Bronchial smooth muscle cell (primary cell): ENCODE measurements at places on chromosomes 1 and 21. TPM values are rescaled to one million over a fixed set of nuclear protein-coding genes. Genes with fewer than 3 reads are reported as not detected.

Gene PARP1
- 70.6 and 81.6 TPM in 2 replicates for total RNA-seq

Gene GJA5
- under 0.01 TPM in 1 of 2 replicates, not detected in the other for total RNA-seq

Gene TENT5C
- 0.32 and 1.4 TPM in 2 replicates for total RNA-seq

Gene TSTD1
- 0.60 and 15.4 TPM in 2 replicates for total RNA-seq

Gene HEYL
- total RNA-seq = not detected in 2 replicates

Gene LRRC38
- total RNA-seq = not detected in 2 replicates

Gene DNALI1
- total RNA-seq = 4.9 and 9.8 TPM in 2 replicates

Gene BRINP2
- under 0.01 TPM in 1 of 2 replicates, not detected in the other for total RNA-seq
